ENCODE measurements at places on chromosomes 3 and 15. TPM values are rescaled to one million over a fixed set of nuclear protein-coding genes. Genes with fewer than 3 reads are reported as not detected.

- DNase-seq: no peak
These were observed 10.2 kb downstream of the MRPS22 start for GRCh38 chr3:139353920-139354556.

DNA sequence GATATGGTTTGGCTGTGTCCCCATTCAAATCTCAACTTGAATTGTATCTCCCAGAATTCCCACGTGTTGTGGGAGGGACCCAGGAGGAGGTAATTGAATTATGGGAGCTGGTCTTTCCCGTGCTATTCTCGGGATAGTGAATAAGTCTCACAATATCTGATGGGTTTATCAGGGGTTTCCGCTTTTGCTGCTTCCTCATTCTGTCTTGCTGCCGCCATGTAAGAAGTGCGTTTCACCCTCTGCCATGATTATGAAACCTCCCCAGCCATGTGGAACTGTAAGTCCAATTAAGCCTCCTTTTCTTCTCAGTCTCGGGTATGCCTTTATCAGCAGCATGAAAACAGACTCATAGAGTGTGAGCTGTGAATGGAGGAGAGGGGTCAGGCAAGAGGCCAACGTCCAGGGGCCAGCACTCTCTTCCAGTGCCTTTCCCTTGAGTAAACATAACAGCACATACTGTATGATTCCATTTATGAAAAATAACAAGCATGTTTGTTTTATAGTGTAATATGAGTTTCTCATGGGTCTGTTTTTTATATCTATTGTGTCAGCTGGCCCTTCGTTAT, 16.3 kb upstream of the LCTL start:
- DNase-seq: no peak

- DNase-seq: peak; percentile 21
These were observed 119.9 kb downstream of the LMLN start for GRCh38 chr3:198079771-198080520.

DNA sequence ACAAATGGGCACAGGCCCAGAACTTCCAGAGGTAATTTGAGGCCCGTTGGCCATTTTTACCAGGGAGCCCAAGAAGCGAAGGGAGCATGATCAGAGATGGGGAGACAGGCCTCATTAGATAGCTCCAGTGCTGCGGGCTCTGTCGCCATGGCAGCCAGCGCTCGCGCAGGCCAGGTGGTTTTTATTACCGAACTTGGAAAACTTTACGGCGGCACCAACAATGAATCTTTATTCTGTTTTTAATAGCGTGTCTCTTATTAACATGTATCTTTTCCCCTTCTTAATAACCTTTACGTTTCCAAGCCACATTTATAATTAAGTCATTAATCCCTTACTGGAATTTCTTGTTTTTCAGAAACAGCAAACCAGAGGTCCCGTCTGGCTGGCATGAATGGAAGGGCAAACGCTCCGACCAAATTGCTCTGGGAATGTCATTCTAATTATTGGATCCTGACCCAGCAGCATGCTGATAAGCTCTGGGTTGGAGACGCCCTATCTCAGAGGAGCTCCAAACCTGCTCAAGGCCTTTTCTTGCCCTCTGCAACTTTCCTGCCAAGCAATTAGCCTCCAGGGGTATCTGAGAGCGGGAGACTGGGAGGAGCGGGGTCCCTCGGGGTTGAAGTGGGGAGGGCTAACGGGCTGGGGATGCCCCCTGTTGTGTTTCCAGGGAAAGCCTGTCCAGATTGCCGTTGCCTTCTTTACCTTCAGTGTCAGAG, 256.4 kb downstream of the TLE3 start:
- no peak for DNase-seq

DNA sequence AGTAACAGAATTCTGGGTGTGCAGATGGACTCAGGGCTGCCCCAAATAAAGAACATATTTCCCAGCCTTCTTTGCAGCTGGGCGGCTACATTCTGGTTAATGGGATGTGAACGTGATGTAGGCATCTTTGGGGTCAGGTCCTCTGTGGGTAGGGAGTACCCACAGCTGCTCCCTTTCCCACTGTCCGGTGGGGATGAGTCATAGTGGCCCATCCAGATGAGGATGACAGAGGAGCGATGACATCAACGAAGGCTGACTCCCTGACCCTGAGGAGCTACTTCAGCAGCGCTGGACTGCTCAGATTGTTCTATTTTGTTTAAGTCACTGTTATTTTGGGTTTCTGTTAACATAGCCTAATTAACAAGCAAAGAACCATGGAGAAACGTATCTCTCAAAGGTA, 38.0 kb downstream of the SRPRB start:
- DNase-seq: no peak

GRCh38 chr15:96243701-96244100, 86.8 kb upstream of the NR2F2 start:
- no peak for DNase-seq

DNA sequence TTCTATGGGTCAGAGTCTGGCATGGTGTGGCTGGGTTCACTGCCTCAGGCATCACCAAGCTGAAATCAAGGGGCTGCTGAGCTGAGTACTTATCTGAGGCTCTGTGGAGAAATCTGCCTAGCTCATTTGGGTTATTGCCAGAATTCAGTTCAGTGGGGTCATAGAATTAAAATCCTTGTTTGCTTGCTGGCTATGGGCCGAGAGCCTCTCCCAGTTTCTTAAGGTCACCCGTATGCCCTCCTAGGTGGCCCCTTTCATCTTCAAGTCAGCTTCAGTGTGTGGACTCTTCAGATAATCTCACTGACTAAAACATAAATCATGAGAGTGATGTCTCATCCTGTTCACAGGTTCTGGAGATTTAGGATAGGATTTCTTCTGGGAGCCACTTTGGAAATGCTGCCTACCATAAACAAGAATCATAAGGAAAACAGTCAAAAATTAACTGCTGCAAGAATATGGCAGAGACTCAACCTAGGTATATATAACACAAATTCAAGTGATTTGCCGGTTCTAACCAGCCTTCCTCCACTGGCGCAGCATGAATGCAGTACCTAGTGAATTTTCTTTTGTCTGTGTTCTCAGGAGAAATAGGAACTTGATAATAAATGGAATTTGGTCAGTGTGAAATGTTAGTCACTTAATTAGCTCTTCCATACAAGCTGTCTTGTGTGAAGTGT, 5.3 kb downstream of the CP start:
- no peak for DNase-seq

DNA sequence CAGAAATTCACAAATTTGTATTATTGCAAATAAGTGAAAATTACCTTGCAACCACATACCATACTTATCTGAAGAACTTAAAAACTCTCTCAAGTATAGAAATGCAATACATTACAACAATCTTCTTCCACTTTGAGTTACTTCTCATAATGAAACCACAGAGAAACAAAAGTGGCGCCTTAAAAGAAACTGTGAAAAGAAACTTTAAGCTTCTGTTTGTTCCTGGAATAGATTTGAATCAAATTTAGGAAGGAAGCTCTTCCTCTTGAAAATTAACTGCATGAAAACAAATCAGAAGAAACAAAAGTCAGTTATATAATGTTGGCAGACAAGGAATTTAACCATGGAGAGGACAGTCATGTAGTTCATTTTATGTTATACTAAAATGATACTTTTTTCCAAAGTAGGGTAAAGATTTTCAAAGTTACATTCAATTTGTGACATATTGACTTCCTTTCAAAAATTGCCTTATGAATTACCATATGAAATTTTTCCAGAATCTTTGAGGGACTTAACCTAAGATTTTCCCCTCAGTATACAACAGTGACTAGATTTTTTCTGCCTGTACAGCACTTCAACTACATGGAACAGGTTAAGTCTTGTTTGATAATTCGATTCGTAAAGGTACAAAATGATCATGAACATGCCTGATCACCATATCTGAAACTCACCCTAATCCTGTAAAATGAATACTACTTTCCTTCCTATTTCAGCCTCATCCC, 57.6 kb upstream of the TNFSF10 start:
- no peak for DNase-seq

GRCh38 chr15:38743147-38743546, 178.5 kb upstream of the RASGRP1 start:
- no peak for DNase-seq

- no peak for DNase-seq
These were observed 245.4 kb downstream of the ULK4 start for GRCh38 chr3:41716471-41716870.

DNA sequence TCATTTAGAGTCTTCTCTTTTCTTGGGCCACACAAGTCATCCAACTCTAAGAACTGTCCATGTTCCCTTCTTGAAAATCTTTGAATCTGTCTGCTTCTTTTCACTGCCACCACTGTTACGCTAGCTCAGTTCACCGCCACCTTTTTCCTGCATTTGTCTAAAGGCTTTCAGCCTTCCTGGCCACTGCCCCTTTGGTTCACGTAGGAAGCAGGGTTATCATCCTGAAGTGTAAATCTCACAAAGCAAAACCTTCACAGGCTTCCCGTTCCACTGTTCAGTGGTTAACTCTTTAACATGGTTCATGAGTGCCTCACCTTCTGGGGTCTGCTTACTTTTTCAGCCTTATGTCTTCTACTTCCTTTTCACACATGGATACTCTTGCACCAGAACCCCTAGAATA, 26.3 kb upstream of the CCDC39 start:
- no peak for DNase-seq

- DNase-seq: no peak
These were observed 512 bp downstream of the IQCF5 start for GRCh38 chr3:51874889-51875288.

GRCh38 chr15:74422652-74423430, 10.9 kb downstream of the SEMA7A start:
- DNase-seq: no peak

- peak; percentile 52 for DNase-seq
These were observed 8.3 kb downstream of the PSTPIP1 start for GRCh38 chr15:77002954-77003912.

- no peak for DNase-seq
These were observed 586.6 kb downstream of the TAFA4 start for GRCh38 chr3:68345781-68346180.

GRCh38 chr3:31294430-31295149, 238.1 kb upstream of the STT3B start:
- no peak for DNase-seq

DNA sequence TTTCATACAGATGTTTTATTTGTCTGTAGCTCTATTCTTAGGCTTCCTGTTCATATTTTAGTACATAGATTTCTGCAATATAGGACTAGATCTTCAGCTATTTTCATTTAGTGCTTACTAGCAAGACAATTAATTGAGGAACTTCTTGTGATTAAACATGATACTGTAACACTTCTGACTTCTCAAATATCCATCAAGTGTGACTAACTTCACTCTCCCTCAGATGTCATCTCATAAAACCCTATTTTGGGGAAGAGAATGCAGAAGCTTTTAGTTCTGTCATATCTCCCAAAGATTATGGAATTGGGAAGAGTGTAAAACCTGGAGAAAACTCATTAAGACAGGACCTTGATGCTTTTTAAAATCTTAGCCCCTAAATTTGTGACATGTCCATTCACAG, 28.6 kb upstream of the GOLIM4 start:
- DNase-seq: no peak

DNA sequence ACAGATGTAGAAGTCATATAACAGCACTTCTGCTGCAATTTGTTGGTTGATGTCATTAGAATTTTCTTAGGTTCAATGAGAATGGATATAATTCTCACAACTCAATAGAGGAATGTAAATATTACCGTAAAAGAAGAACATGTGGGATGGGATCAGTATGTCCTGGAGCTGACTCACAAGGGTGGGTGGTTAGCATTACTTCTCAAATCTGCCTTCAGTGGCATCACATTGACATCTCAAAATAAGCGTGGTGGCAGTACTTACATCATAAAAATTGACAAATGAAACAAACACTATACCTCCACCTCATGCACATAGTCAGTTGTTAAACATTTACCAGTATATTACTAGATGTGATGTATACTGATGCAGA, 1068.0 kb upstream of the CADM2 start:
- DNase-seq: no peak

DNA sequence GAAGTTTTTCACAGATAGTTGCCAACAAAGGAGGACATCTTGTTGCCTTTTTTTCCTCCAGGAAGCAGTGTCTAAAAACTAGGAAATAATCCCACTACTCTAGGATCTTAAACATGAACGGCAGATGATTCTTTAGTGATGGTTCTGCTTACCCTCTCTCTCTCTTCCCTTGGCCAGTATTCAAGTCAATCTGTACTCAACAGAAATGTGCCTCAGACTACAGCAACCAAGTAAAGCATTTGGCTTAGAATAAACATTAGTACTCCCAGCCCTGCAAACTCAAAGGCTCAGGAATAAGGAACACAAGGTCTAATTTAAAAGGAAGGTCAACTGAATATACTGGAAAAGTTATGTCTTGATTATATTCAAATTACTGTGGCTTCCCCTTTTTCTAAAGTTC, 8.7 kb downstream of the NPTN start:
- no peak for DNase-seq

DNA sequence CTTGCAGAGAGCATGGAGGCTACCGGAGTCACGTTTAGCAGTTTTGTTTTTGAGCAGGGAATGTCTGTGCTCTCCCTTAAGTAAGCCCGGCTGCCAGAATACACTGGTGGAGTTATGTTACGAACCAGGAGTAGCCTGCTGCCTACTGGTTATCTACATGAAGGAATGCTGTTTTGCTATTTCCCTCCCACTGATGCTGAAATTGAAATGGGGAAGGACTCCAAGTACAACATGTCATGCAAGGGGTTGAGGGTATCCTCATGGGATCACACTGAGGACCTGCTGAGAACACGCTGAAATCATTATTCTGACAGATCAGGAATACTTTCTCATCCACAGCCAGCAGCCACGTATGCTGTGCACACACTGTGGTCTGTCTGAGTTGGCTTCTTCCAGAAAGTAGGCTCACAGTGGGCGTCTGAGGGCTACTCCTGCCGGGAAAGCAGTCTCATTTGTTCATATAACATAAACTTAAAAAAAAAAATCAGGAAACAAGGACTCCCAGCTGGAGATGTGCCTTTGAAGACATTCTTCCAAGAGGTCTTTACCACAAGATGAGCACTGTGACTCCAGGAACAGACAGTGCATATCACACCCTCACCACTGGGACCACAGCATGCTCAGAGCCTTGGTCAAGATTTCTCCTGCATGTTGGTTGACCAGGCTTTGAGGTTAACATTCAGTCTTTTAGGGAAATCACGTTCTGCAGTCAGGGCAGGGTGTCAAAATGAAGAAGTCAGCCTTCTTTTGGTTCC, 300.4 kb upstream of the RASGRP1 start:
- DNase-seq: no peak

- DNase-seq: no peak
These were observed 127.1 kb downstream of the FMN1 start for GRCh38 chr15:33067456-33067855.

DNA sequence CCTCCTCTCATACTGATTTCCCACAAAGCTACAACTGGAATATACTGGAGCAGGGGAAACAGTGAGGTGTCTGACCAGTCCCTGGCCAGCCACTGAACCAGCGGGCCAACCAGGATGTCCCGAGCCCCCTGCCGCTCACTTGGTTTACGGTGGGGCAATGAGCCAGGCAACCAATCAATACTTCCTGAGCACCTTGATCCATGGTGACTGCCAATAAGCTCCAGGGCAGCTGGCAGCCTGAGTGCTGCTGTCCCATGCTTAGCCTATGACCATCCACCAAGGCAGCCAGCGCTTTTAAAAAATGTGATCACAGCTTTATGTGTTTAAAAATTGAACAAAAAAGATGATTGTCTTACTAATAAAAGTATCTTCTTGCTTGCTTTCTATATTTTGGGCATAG, 4.2 kb downstream of the SCN10A start:
- DNase-seq: no peak

CD86 gene
- 14.7 TPM for total RNA-seq

IMPG2 gene
- 0.21 TPM for total RNA-seq

ISLR gene
- total RNA-seq: 16.3 TPM

CACNA2D3 gene
- total RNA-seq: 23.9 TPM

ATP6V1A gene
- total RNA-seq: 18.5 TPM

CCR9 gene
- total RNA-seq: not detected

FEZF2 gene
- not detected for total RNA-seq

C3orf49 gene
- not detected for total RNA-seq

LRTM1 gene
- not detected for total RNA-seq

GOLGA6L7 gene
- not detected for total RNA-seq

PLA2G4E gene
- not detected for total RNA-seq

THBS1 gene
- total RNA-seq: 316 TPM
